Activated T-helper 9 cell treated with anti-CD3 and anti-CD28 coated beads, Interleukin-2, amount 50 U/mL, for 16 hours (primary cell): ENCODE measurements at places on chromosomes 4 and X.

DNA sequence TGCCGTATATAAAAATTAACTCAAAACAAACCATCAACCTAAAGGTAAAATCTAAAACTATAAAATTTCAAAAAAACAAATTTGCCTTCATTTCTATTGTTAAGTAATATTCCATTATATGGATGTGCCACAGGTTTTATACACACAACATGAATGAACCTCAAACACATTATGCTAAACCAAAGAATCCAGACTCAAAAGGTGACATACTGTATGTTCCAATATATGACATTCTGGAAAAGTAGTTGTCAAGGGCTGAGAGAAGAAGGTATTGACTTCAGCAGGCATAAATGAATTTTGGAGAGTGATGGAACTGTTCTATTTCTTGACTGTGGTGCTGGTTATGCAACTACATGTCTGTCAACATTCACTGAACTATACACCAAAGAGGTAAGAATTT, 56.6 kb downstream of the CNOT6L start:
- no peak for DNase-seq

DNA sequence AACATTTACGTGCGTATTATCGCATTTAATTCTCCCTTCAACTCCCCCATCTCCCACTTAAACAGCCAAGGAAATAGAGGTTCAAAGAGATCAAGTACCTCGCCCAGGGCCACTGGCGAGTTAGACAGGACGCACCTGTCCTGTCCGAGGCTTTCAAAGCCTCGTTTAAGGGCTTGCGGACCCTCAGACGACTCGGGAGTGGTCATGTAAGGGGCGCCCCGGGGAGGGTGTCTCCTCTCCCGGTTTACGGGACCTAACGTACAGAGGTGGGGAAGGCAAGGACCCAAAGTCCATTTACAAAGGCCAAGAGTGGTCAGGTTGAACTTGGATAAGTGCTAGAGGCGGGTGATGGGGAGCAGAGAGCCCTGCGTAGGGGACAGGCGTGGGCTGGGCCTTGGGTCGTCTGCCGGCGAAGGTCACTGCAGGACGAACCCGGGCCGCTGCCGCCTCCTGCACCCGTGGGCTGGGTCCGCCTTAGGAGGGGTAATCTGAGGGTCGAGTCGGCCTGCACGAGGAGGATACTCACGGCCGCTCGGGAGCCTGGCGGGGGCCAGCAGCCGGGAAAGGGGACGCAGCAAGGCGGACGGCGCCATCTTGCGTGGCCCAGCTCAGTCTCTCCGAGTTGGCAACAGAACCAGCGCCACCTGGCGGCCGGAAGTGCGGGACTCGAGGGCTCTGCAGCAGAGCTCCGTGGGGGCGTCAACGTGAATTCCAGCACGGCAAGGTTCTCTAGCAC, 5.9 kb upstream of the NAA15 start:
- peak; percentile 98 for DNase-seq

- no peak for DNase-seq
Measured at GRCh38 chrX:50838820-50839600, 25.0 kb upstream of the SHROOM4 start.

GRCh38 chr4:10492464-10492863, 35.2 kb upstream of the ZNF518B start:
- DNase-seq: no peak

DNA sequence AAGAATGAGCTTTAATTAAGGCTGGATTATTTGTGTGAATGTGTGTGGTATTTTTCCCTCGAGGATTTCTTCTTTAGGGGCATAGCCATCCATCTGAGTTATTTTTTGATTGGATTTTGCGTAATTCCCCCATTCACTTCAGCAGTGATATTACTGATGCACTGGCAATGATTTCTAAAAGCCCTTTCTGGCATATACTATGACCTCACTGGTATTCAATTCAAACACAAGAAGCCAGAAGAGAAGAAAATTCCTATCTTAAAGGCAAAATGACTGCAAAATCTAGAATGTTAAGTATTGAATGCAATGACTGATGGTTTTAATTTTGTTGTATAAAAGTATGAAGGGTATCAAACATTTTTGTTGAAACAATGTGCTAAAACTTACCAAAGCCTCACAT, 71.1 kb upstream of the DDIT4L start:
- DNase-seq: no peak

GRCh38 chrX:120251471-120252011, 929 bp downstream of the ZBTB33 start:
- no peak for DNase-seq

DNA sequence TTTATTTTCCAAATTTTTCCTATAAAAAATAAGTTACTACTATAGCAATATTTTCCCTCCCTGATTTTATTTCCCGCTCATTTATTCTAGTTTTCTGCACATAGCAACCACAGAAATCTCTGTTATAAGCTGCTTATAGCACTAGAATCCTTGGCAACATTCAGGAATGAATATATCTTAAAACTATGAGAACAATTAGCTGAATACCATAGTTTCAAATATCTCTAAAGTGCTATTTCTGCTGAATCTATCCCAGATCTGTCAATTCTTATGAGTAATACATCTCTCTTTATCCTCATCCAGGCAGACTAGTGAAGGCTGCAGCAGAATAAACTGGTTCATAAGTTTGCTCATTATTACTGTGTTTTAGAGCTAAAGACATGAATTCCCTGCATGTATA, 622.9 kb upstream of the DIPK2B start:
- no peak for DNase-seq

DNA sequence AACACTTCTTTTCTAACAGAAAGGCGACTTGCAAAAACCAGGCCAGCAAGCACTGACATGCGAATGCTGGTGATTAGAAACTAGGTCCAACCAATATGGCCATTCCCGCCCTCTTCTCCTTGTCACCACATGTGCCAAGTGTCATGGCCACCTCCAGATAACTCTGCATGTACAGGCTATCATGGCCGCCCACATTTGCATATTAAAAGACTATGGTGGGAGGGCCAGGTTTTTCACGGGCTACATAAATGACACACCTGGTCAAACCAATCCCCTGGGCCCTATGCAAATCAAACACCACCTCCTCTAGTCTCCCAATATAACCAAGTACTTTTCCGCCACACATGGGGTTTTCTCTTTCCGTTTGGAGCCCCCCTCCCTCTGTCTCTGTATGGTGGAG, 40.1 kb downstream of the NUDT11 start:
- DNase-seq: no peak

GRCh38 chrX:39397561-39398199, 596.4 kb downstream of the MID1IP1 start:
- DNase-seq: no peak

- DNase-seq: no peak
Measured at GRCh38 chr4:57351731-57352130, 241.5 kb upstream of the IGFBP7 start.

DNA sequence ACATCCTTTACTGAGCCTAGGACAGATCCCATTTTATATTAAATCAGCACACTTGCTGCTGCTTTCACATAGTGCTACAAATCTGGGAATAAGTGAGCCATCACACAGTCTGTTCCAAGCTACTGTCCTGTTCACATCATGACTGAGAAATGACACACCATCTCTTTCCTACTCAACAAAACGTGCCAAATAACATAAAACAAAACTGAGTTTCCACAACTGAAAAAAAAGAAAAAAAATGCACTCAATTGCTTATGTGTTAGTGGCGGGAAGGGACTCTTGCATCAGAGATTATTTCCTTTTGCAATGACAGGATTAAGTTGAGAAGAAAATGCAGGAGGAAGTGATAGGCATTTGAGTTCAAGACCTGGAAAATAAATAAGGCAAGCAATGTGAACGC, 109.0 kb downstream of the SHROOM4 start:
- DNase-seq: no peak

GRCh38 chr4:62627671-62628070, 1427.5 kb downstream of the ADGRL3 start:
- no peak for DNase-seq

DNA sequence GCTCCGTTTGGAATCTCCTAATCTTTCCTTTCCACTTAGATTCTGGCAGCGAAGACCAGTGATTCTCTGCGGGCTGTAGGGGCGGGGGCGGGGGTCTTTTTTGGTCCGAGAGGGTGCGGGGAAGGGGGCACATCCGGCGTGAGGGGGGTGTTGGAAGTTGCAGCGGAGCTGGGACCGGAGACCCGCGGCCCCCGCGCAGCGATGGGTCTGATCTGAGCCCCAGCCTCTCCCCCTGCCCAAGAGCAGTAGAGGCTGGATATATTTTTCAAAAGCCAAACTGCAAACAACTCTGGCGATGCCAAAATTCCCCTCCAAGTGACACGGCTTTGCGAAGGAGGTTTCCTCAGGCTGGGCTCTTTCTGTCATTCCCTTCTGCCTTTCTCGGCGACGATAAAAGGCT, 355 bp downstream of the GRID2 start:
- DNase-seq: no peak

- no peak for DNase-seq
Measured at GRCh38 chrX:31222946-31223345, 151.1 kb upstream of the FTHL17 start.

GRCh38 chr4:66693694-66694093, 851.6 kb downstream of the CENPC start:
- no peak for DNase-seq

DNA sequence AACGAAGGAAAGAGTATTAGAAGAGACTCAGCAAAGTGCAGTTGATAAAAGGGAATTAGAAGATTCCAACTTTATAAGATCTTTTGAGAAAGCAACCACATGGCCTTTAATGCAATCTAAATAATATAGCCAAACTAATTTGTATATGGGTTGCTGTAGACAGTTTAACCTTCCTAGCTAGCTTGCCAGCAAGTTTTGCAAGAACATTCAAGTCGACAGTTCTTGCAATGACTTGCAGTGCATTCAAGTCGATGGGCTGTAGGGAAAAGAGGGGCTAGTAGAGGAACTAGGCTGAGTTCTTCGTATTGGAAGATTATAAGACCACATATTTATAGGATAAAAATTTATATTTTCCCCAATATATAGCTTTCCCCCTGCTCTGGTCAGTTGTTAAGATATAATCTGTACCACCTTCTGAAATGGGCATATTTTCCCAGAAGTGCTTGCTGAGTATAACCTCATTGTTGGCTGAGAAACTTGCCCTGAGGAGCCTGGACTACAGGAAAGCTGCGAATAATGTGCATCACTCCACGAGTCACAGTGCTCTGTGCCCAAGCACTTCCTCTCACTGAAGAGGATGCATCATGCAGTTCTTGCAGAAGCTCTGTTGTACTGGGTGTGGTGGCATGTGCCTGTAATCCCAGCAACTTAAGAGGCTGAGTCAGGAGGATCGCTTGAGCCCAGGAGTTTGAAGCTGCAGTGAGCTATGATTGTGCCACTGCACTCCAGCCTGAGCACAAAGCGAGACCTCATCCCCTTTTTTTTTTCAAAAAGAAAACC, 56.7 kb downstream of the DOCK11 start:
- DNase-seq: no peak

GRCh38 chr4:66564901-66565651, 894.8 kb upstream of the EPHA5 start:
- DNase-seq: no peak

- no peak for DNase-seq
Measured at GRCh38 chr4:79334783-79335182, 8.9 kb upstream of the NAA11 start.

DNA sequence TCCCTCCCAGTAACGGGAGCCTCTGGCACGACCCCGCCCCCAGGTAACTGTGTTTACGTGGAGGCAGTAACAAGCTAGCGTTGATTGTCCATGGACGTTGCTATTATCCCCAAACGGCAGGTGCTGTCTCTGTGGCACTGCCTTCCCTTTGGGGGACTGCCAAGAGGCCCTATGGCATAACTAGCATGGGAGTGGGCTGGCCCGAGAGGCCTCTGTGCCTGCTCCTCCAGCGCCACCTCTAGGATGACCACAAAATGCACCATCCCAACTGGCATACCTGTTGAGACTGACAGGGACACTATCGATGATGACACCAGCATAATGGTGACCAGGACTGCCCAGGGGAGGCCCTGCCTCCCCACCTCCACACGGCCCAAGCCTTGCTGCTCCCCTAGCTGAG, 1.5 kb downstream of the SRPK3 start:
- no peak for DNase-seq

- DNase-seq: no peak
Measured at GRCh38 chr4:76563454-76564122, 128.6 kb downstream of the SHROOM3 start.

- DNase-seq: no peak
Measured at GRCh38 chrX:2390754-2391153, 110.0 kb downstream of the DHRSX start.

GRCh38 chr4:102616636-102617035, 115.5 kb downstream of the NFKB1 start:
- DNase-seq: no peak

GRCh38 chr4:145735347-145735675, 55.4 kb downstream of the C4orf51 start:
- DNase-seq: no peak

DNA sequence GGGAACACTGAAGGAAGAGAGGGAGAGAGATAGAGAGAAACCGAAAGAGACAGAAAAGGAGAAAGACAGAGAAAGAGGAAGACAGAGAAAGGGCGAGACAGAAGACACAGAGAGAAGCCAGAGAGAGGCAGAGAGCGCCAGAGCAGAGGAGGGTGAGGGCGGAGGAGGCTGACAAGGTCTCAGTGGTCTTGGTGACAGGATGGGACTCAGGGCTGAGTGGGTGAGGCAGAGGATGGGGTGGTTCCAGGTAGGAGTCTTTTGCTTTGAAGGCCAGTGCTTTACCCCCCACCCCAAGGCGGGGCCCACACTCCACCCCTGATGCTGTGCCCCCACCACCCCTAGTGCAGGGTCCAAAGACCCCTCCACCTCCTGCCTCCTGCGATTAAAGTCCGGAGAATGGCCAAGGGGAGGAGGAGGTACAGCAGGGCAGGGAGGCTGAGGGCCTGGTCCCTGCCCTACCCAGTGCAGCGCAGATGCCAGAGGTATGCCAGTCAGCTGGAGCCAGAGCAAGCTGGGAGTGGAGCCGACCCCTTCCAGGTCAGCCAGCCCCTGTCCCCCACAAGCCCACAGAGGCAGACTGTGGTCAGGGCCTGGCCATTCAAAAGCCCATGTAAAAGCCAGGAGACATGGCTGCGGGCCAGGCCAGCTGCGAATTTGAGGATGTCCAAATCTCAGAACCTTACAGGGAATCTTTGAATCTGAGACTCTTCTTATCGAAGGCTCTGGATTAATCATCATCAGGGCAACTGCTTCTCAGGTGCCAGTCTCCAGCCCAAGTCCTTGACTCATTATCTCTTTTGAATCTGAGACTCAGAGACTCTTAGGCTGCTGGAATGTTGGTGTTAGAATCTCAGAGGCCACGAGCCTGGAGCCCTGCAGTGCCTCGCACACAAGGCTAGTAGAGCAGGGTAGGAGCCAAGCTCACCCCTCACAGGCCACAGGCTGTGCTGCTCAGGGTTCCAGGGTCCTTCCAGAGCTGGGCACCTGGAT, 758 bp downstream of the IQSEC2 start:
- DNase-seq: no peak

- DNase-seq: no peak
Measured at GRCh38 chrX:31128855-31129254, 57.0 kb upstream of the FTHL17 start.

GRCh38 chr4:57404483-57404882, 294.3 kb upstream of the IGFBP7 start:
- DNase-seq: no peak
